ENCODE measurements at places on chromosomes 12 and 14.

- DNase-seq = no peak
These were observed 45.3 kb downstream of the SETD3 start for GRCh38 chr14:99435327-99435726.

DNA sequence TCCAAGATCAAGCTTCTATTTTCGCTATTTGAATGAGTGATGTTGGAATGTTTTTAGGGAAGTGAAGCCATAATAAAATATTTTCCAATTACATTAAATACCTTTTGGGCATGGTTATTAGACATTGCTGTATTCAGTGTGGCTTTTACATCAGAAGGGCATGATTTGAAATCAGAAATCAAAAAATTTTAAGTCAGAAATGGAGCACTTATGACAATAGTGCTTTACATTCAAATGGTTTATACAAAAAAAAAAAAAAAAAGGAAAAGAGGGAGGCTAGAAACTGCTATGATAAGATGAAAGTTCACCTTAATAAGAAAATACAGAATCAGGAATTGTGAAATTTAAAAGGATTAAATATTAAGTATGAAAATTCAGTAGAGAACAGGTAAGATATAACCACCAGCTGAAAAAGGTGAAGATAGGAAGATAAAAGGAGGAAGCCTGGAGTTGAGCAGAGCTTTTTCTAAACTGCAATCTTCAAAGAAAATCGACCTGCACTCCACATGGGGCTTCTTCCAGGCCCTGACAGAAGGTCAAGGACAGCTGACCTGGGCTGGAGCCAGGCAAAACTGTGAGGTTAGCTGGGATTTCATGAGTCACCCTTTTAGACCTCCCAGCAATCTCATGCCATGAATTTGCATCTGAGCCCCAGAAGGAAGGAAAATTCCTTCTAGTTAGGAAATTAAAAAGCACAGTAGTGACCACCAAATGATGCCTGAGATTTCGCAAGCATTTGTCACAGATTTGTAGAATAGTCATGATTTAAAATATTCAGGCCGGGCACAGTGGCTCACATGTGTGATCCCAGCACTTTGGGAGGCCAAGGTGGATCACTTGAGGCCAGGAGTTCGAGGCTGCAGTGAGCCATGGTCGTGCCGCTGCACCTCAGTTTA lies 23.4 kb upstream of the BMP4 start:
- DNase-seq = no peak

GRCh38 chr14:103547455-103547940 lies 15.0 kb downstream of the BAG5 start:
- DNase-seq = no peak

GRCh38 chr12:45244561-45245343 lies 28.9 kb downstream of the ANO6 start:
- no peak for DNase-seq

DNA sequence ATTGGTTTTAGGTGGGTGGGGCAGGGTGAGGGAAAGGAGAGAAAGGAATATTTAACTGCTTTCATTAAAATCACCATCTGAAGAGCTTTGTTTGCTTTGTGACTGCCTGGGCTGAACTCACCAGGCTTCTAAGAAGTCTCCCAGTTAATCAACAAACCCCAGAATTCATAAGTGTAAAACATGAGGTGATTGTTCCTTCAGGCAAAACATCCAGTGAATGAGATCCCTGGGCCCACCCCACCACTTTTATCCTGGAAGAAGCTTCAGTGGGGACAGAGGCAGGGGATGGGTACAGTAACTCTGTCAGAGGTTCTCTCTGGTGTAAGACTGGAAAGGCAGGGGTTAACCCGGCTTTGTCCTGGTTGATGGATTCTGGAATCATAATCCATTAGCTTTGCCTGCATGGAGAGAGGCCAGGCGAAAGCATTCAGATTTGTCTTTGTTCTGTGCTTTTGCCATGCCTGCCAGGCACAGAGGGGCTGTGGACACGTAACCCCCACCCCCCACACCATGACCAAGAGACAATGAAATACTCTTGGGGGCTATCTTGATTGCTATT lies 16.7 kb downstream of the PDE1B start:
- DNase-seq = no peak

- DNase-seq = no peak
These were observed 372.9 kb upstream of the FAR2 start for GRCh38 chr12:28776220-28776619.

DNA sequence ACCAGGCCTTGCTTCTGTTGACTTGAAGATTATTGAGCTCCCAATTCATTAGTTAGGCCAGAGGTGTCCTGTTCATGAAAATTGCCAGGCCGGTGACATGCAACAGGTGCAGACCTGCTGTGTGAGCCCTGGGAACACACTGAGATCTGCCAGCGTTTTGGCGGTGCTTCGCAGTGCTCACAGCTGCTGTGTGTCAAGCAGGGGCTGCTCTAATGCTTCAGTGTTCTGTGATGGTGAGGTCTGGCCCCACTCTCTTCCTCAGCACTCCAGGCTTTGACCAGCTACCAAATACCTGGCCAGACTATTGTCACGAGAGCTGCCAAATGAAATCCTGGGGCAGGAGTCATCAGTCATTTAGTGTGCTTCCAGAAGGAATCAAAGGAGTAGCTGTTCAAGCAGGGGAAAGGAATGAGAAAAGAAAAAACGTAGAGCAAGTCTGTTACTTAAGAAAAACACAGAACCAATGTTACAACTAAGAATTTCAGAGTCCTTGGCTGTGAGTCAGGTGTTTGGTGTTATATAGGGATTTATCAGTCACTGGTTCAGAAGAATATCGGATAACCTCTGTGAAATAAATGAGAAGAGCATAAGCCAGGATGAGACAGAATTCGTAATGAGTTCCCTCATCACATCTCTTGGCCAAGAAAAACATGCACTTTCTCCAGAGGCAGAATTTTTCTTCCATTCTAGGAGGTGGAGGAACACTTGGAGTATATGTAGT lies 150.8 kb downstream of the FBXL14 start:
- DNase-seq = no peak

- DNase-seq = no peak
These were observed 67.2 kb upstream of the DIO2 start for GRCh38 chr14:80278293-80279023.

- DNase-seq = peak; percentile 70
These were observed 16.4 kb upstream of the ESPL1 start for GRCh38 chr12:53251477-53252348.

DNA sequence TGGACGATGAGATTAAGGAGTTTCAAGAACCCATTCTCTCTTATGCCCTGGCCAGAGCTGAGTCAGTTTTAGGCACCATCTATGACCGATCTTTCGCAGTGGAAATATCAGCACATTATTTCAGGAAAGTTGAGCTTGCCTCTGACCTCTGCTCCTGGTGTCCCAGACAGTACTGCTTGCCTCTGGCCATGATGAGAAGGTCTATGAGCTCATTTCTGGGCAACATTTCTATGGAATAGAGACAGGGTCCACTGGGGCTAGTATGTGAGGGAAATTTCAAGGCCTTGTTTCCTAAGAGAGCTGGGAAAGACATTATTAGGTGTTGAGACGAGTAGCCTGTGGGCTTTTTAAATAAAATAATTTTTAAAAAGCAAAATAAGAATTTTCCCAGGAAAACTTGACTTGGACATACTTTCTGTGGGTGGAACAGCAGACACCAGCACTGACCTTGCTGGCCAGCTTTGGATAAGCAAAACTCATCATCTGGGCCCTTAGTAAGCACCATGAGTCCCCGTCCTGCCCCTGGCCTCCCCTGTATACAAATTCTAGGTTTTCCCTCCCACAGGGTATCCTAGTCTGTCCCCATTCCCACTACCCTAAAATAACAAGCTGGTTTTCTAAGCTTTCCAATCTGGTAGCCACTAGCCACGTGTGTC lies 43.4 kb downstream of the DIO2 start:
- no peak for DNase-seq

GRCh38 chr14:101008631-101009336 lies 105.3 kb upstream of the RTL1 start:
- no peak for DNase-seq

- DNase-seq = no peak
These were observed 23.0 kb upstream of the RNU6-8 start for GRCh38 chr14:32226056-32226455.

DNA sequence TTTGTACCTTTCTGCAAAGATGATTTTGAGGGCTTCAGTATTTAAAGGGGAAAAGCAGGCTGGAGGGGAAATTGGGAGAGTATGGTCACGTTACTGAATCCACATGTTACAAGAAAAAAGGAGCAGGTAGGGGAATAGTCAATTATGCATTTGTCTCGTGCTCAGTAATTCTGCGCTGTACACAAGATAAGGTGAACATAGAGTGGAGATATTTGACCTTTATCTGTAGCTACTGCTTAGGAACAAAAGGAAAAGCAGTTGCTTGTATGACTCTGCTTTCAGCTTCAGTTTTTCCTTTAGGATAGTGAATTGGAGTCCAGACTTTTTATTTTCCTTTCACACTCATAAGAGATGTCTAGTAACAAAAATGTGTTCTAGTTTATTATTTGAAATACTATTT lies 49.8 kb downstream of the FBXO33 start:
- no peak for DNase-seq

DNA sequence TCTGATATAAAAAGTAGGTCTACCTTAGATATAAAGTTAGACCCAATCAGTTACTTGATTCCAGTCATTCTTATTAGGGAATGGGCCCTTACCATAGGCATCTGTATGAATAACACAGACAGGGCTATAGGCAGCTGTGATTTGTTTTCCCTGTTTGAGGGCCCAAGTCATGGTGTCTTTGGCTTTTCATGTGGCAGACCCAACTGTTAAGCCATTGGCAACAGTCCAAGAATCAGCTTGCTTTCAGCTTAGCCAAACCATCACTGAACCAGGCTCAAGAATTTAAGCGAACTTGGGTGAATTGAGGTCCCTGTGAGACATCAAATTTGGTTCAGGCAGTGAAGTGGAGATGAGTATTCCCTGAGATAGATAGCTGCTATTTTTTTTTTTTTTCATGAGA lies 111.2 kb downstream of the LRRIQ1 start:
- no peak for DNase-seq

- no peak for DNase-seq
These were observed 14.3 kb downstream of the REM2 start for GRCh38 chr14:22897357-22897756.

GRCh38 chr12:51373187-51373586 lies 18.0 kb downstream of the GALNT6 start:
- no peak for DNase-seq

DNA sequence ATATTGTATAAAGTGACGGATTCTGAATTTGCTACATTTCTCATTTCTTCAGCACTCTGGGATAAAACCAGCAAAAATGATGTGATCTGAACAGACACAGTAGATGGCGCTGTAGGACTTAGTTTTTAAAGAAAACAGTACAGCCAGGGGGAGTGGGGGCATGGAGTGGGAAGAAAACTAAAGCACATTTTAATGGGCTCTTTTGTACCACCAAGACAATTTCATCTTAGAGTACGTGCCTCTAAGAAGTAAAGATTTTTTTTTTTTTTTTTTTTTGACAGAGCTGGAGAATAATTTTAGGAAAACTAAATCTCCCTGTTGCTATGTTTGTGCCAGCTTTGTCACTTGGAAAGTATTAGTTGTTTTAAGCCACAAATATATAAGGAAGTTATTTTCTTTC lies 124.4 kb downstream of the RAD51B start:
- DNase-seq = peak; percentile 62

DNA sequence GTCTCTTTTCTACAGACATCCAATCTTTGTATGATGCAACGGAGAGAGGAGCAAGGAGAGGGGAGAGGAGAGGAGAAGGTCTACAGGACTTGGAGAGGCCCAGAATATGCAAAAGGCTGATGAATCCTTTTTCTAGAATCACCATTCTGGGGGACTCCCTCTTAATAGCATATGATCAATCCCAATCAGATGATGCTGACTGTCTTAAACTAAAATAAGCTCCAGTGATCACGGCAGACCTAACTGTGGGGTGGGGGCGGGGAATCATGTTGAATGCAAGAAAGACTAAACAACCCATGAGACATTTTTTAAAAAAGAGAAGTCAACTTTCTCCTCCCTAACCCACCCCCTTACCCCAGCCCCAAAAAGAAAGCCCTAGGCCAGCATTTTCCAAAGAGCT lies 33.4 kb downstream of the BTBD7 start:
- DNase-seq = no peak

- no peak for DNase-seq
These were observed 77.4 kb downstream of the SCARB1 start for GRCh38 chr12:124786061-124786964.

DNA sequence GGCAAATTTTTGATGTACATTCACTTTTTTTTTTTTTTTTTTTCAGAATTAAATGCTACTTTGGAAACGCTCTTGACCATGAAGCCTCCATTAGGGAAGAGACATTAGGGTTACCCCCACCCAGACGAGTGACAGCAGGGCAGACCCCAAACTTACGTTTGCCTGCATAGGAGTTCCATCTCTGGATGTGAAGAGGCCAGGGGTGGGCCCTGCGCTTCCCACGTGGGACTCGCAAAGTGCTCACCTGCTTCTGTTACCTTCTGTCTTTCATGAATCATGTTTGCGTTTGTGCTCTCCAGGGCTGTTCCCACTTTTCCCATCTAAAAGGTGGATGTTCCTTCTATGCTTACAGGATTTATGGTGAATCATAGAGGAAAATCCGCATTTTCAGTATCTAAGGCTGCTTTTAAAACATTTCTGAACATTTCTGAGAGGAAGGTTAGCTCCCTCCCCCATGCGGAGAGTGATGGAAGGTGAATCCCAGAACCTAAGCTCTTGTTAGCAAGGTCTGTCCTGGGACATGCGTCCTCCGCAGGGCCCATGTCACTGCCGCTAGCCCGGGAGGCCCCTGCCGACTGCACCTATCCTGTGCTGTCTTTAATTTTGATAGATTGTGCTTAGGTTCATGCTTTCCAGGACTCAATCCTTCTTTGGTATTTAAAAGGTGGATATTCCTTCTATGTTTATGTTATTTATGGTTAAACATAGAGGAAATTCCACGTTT lies 135.7 kb upstream of the RTL1 start:
- DNase-seq = no peak

DNA sequence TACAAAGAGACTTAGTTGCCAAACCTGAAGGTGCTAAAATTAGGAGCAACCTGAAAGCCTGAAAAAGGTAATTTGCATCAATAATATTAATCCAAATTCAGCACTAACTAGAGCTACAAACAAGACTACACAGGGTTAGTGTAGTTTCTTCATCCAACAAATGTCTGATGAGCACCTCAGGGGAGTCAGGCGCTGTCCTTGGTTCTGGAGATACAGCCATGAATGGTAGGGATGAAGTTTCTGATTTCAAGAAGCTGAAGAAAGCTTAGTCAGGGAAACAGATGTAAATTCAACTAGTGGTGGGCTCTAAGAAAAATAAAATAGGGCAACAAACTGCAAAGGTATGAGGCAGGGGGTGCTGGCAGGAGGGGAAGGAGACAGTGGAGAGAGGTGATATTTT lies 266.3 kb downstream of the GLT1D1 start:
- DNase-seq = no peak

- DNase-seq = no peak
These were observed 141.5 kb downstream of the CAND1 start for GRCh38 chr12:67410667-67411067.

- DNase-seq = no peak
These were observed 25.1 kb upstream of the LTBP2 start for GRCh38 chr14:74637178-74637550.
